Stimulated activated CD4-positive, alpha-beta T cell treated with anti-CD3 and anti-CD28 coated beads, Interleukin-15, amount 100 ng/mL, for 48 hours (primary cell): ENCODE measurements at places on chromosomes 4 and X.
A peak's percentile ranks its signal among the peaks of the same experiment; 100 is the strongest.

DNA sequence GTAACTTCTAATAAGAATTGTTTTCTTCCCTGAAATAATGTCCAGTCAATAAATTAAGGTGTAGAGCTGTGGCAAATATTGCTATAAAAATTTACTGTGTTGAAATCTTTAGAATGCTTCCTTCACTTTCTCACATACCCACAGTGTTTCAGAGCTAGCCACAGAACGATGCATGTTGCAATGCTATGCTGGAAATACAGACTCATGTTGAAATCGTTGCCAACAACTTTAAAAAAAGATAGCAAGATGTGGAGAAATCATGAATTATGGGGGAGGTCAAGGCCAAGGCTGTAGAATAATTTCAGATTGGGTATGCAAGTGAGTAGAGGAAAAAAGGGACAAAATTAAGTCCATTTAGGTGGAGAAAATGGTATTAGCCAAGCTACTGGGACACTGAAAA is 204.8 kb downstream of the VEGFC start:
- DNase-seq = no peak

- no peak for DNase-seq
These were observed 131.9 kb downstream of the FHIP1A start for GRCh38 chr4:151540728-151541388.

GRCh38 chr4:179268791-179269190 is 1826.6 kb upstream of the AGA start:
- no peak for DNase-seq

DNA sequence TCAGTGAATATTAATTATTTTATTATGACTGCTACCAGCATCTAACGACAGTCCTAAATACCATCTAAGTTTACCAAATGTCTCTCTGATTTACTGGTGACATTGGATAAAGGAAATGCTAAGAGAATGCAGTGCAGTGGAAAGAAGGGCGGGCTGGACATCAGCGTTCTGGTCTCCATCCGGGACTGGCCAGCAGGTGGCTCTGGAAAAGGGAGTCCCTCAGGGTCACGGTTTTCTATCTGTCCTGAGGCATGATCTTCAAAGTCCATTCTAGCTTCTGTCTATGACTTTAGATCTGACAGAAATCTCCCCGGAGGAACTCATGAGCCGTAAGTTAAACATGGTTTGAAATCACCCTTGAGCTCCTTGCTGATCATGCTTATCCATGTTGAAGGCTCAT is 3.3 kb downstream of the TRIM2 start:
- no peak for DNase-seq

DNA sequence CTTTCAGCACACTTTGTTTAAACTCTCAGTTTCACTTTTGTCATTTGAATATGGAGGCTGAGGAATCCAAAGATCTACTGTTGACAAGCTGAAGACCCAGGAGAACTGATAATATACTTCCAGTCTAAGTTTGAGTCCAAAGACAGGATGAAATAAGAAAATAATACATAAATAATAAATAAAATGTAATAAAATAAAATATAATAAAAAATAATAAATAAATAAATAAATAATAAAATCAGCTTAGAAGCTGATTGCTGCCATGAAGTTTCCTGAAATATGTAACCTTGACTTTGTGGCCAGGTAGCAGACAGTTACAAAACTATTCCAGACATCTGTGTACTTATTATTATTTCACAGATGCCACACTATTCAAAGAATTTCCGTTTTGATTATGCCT is 55.0 kb downstream of the NPY2R start:
- no peak for DNase-seq

DNA sequence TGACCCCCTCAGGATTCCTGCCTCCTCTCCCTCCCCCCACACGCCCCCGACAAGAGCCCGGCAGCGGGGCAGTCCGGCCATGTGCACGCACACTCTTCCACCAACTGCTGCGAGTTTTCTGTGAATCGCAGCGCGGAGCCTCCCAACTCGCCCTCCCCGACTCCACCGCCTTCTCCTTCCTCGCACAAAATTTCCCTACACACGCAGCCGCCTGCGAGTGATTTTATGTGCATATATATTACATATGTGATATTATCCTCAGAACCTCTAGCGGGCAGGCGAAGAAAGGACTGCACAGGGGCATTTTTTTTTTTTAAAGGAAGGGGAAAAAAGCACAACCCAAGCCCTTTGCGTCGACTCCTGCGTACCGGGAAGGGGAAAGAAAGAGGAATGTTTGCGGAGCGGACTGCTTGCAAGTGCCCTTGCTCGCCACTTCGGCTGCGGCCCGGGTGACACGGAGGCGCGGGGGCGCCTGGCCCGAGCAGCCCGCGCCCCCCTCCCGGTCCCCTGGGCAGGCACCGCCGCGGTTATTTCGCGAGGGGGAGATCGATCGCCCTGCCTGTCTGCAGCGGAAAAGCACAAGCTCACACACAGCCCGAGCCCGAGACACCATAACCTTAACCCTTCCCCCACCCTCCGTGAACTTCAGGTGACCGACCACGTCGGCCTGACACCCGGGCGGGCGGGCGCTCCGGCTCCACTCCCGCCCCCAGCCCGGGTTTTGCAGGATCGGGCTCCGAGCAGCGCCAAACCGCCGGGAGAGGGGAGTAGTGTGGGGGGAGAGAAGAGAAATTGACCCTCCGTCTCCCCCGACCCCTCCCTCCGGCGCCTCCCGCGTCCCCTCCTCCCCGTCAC is 2.3 kb downstream of the ZNF827 start:
- peak; percentile 48 for DNase-seq

- DNase-seq = no peak
These were observed 236.1 kb upstream of the LDB2 start for GRCh38 chr4:17134565-17134964.

- no peak for DNase-seq
These were observed 124.9 kb downstream of the STOX2 start for GRCh38 chr4:184030036-184030435.

GRCh38 chrX:69565247-69565815 is 50.6 kb upstream of the EDA start:
- no peak for DNase-seq

DNA sequence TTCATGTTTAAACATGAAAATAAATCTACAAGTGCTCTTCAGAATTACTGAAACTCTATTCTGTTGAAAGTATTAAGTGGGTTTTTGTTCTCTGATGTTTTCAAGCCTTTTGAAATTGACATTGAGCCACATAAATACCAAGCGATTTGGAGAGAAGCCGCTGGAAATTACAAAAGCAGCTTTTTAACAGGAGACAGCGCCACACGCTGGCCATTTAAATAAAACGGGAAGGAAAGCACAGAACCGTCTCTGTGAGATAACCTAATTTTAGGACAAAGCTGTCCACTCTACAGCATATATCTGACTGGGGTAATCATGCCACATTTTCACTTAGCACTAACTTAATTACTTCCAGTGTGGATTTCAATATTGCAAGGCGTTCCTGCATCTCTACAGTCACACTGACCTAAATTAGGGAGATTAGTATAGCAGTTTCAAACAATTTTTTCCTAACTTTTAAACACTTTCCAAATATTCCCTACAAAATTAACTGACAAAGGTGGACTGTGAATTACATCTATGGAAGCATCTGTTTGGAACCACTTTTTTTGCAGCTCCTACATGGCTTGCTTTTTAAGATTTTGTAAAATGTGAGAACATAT is 6.8 kb upstream of the ANOS1 start:
- DNase-seq = no peak

DNA sequence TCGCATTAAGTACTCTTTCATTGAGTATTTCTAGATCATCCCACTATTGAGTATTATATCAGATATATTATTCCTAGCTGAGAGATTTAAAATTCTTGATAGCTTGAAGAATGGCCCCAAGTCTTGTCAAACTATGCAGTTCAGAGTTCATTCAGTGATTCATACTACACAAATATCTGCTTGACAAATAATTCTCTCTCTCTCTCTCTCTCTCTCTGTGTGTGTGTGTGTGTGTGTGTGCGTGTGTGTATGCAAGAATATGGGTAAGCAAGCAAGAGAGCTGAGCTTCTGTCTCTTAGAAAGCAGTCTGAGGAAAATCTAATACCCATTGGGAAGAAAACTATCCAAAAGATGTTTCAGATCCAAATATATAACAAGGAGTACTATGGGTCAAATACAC is 142.0 kb downstream of the SLC10A7 start:
- DNase-seq = no peak

DNA sequence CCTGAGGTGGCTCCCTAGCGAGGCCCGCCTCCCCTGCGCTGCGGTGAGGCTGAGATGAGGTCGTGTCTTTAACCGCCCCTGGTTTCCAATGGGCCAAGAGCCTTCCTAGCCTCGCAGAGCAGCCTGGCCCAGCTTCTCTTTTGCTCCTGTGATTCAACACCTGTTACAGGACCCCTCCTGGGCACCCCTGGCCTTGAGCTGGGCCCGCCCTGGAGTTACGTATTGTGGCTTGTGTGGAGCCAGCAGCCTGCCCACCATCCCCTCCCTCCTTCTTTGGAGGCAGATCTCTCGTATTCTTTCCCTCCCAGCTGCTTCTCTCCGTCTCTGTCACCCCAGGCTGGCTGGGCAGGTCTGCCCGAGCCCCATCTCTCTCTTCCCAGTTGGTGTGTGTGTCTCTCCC is 19.3 kb upstream of the UBA1 start:
- DNase-seq = no peak

GRCh38 chrX:150455215-150455608 is 92.1 kb downstream of the MAMLD1 start:
- DNase-seq = no peak

GRCh38 chrX:66915893-66916292 is 277.0 kb upstream of the EDA2R start:
- no peak for DNase-seq

DNA sequence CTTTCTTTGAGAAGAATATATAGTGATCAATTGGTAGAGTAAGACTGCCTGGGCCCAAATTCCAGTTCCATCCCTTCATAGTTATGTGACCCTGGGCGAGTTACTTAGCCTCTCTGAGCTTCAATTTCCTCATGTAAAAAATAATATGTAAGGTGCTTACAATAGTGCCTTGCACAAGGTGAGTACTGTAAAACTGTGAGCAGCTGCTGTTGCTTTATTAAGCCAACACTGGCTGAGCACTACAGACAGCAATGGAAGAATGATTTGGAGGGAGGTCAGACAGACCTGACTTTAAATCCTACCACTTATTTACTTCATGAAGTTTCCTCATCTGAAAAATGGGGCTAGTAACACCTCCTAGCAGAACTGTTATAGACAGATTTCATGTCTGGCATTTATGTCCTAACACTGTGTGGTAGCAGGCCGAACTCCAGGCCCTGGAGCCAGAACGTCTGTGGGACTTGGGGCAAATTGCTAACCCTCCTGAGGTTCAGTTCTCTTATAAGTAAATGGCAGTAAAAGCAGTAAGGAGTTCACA is 53.8 kb downstream of the RNF150 start:
- no peak for DNase-seq

- no peak for DNase-seq
These were observed 253.0 kb downstream of the COX7B2 start for GRCh38 chr4:46656071-46656470.

DNA sequence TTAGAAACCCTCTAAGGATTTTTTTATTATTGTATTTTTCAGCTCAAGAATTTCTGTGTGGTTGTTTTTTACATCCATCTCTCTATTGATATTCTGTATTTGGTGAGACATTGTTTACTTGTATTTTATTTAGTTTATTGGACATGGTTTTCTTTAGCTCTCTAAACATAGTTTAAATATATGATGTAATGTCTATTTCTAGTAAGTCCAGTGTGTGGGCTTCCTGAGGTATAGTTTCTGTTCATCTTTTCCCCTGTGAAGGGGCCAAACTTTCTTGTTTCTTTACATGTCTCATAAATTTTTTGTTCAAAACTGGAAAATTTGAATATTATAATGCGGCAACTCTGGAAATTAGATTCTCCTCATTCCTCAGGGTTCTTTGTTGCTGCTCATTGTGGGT is 28.2 kb upstream of the ATRX start:
- DNase-seq = no peak

- no peak for DNase-seq
These were observed 7.2 kb upstream of the MRFAP1 start for GRCh38 chr4:6633091-6633906.

GRCh38 chr4:80409809-80410208 is 74.3 kb downstream of the CFAP299 start:
- no peak for DNase-seq

- DNase-seq = no peak
These were observed 27.9 kb downstream of the NKX3-2 start for GRCh38 chr4:13516315-13516860.
